ENCODE measurements at places on chromosomes 5 and 9.

DNA sequence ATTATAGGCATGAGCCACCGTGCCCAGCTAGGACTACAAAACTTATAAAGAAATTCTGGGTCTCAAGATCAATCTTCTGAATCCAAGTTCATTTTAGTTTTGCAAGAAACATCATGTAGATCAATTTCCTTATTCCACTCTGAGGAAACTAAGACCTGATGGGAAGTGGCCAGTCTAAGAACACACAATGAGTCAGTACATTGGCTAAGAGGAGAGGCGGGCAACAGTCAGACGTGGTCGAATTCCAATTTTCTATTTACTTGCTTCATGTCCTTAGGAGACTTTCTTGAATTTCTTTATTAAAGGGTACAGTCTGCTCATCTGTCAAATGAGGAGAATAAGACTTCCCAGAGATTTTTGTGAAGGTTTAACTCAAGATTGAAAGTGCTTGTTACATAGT is 432.1 kb upstream of the BRINP1 start:
- no peak for DNase-seq

- DNase-seq, result no peak
Observed at GRCh38 chr5:927172-928015, 34.7 kb downstream of the TRIP13 start.

DNA sequence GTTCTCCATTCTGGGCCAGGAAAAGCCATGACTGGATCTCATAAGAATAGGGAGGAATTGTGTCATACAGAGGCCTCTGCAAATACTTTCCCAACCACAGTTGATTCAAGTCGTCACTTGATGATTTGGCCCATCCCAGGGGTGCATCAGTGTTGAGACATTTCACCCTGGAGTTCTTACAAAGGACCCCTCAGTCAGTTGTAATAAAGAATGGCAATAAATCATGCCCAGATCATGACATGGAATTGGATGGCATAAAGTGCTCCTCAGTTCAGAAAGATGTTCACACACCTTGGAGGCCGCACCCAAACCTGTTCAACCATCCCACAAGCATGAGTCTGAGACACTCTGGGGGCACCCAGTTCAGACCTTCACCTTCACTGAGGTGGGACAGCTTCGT is 168.1 kb downstream of the NR3C1 start:
- no peak for DNase-seq

DNA sequence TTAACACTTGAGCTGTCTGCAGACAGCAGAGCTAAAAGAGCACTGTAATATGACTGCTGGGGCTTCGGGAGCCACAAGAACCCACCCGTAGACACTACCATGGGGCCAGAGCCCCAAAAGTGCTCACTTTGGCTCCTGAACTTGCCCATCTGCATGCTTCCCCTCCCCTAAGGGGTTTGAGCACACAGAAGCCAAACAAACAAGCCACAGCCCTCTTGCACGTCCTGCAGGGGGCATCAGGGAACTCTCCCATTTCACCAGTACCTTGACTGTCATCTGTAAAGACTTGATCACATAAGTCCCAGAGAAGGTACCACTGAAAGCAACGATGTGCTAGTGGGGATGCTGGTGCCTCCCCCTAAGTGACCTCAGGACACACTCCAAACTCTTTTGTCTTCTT is 681.8 kb downstream of the SEMA5A start:
- DNase-seq, result no peak

DNA sequence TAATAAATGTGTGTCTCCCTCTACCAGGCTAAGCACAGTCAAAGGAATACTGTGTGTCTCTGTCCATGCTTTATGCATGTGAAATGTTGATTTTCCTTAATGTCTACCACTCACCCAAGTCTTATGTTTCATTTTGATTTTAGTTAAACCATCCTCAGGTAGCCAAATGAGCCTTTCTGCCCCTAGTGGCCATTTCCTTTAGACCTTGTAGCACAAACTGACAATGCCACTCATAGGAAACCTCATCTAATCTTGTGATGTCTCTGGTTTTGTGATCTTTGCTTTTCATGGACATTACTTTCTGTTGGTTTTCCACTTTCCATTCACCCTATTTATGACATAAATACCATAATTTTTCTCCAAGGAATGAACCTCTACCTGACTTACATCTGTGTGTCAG is 820.8 kb downstream of the MAT2B start:
- DNase-seq, result no peak

DNA sequence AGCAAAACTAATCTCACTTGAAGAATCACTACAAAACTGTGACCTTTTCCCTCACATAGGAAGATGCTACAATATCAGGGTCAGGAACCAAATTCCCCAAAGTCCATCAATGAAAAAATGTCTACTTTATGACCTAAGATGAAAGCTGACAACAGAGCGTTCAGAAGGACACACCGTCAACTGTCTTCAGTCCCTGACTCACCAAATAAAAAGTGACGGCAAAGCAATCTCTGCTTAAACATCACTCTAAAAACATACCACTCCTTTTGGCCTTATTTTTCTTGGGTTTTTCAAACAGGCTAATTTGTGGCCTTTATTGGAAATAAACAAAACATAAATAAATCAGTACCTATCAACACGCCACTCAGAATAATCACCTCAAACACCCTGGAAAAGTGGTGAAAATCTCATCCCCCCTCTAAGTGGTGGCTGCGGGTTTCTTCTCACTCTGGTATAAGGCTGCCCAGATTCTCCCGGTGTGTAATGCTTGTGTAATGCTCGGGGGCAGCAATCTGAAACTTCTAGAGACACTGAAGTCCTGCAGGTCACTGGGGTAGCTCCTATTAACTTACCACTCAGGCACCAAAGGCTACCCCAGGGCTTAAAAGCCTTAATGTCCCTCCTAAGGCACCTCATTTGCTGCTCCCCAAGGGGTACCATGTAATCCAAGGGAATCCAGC is 29.5 kb downstream of the SEMA4D start:
- no peak for DNase-seq

DNA sequence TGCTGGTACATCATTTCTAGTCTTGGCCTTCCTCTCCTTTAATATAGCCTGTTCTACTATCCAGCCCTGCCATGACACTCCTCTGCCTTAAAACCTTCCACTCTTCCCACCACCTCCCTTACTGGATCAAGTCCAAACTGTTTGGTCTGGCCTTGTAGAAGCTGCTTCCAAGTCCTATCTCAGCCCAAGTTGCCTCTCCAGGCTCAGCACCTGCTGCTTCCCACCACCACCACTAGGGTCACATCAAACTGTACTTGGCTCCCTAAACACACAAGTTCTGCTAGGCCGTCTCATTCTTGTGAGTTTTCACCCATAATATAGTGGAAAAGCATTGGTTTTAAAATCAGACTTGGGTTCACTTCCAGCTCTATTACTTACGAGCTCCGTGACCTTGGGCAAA is 1.4 kb downstream of the NDUFA8 start:
- peak; percentile 7 for DNase-seq

All from KG1 (cell line).